ENCODE measurements at places on chromosomes 1 and 21.

DNA sequence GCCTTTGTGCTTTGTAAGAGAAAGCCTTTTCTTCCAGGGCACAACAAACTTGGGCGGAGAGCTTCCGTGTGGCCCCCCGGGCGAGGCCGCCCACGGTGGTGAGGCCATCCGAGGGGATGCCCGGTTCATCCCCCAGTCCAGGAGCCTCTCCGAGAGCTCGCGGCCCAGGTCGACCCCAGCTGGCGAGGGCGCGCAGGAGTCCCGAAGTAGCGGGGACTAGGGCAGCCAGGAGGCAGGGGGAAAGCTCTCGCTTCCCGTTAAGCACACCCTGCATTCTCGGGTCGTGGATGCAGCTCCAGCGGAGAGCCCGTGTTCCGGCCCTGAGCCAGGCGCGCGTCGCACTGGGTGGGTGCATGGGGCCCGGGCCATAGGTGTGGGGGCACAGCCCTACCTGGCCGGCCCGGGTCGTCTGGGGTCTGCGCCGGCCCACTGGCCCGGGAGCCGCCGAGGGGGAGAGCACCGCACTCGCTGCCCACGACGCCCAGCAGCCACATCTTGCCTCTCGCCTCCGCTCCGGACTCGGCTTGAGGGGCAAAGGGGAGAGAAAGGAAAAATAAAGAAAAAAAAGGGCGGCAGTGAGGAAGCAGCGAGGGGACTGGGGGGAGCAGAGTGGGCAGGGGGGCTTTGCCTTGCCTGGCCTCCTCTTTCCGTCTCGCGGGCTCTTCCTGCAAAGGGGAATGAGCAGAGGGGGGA lies 1.8 kb downstream of the RNF220 start:
- DNase-seq: no peak

- DNase-seq: no peak
Measured at GRCh38 chr1:119188926-119189325, 48.5 kb upstream of the WARS2 start.

DNA sequence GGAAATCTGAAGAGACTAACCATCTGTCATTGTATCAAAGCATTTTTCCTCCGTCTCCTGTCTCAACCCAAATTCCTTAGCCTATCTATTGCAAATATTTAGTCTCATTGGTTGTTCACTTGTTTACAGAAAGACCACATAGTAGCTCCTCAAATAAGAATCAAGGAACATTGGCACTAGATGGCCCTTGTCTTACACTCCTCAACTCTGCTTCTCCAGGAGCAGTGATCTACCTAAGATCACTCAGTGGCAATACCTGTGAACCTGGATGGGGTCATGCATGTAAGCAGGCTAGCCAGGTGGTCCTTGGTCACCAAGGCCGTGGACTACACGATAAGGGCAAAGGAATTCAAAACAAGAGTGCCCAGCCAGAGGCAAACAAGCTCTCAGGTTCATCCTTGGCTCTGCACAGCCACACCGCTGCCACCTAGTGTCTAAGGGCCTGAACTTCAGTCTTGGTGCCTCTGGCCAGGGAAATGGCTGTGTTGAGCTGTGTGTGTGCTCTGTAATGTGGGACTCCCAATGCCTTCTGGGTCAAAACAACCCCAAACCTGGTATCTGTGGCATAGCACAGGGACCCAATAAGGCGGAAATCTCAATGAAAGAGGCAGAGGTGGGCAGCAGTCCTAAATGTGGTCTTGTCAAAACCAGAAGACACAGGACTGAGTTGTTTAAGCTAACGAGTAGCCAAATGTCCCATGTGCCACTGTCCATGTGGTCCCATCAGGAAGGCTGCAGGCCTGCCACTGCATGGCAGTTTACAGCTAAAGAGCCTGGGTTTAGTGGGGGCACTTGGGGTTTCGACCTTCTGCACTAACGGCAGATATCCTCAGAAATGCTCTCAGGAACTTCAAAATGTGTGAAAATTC lies 54.5 kb downstream of the GPR161 start:
- peak; percentile 50 for DNase-seq

DNA sequence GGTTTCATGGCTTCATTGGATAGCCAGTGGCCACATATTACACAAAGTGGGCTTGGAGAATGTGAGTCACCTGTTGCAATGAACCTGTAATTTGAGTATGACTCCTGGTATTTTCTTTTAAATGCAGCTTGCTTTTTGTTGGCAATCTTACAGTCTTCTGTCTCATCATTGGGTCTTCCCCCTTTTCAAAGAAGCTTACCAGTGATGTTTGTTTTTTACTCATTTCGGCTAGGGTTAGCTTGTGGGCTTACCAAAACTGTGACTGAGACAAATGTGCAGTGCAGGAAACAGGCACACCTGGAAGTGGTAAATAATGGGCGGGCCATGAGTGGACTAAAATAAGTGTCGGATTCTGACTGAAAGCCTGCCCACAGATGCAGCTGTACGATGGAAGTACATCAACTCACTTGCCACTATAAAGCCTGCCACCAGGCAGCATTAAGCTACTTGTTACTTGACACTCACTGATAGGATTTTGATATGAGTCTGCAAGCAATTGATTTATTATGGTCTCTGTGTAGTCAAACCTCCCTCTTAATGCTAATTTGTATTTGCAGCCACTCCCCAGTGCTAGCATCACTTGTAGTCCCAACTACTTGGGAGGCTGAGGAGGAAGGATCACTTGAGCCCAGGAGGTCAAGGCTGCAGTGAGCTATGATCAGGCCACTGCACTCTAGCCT lies 4.2 kb downstream of the HHAT start:
- DNase-seq: no peak

- no peak for DNase-seq
Measured at GRCh38 chr1:22851517-22851916, 121.1 kb downstream of the LACTBL1 start.

DNA sequence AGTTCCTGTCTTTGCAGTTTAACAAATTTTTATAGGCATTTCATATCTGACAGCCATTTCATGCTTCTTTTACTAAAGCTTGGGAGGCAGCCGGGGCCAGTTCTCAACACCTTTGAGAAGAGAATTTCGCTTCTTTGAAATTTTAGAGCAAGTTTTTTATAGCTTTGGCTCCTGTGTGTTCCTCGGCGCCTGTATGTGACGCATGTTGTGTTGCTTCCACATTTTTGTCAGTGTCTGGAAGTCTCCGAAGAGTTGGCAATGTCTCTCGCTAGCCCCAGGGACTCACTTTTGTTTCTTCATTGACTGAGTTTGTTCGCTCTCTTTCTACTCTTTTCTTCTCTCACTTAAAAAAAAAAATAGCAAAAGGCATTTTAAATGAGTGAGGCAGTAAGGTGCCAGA lies 386.9 kb upstream of the PLXNA2 start:
- DNase-seq: no peak

DNA sequence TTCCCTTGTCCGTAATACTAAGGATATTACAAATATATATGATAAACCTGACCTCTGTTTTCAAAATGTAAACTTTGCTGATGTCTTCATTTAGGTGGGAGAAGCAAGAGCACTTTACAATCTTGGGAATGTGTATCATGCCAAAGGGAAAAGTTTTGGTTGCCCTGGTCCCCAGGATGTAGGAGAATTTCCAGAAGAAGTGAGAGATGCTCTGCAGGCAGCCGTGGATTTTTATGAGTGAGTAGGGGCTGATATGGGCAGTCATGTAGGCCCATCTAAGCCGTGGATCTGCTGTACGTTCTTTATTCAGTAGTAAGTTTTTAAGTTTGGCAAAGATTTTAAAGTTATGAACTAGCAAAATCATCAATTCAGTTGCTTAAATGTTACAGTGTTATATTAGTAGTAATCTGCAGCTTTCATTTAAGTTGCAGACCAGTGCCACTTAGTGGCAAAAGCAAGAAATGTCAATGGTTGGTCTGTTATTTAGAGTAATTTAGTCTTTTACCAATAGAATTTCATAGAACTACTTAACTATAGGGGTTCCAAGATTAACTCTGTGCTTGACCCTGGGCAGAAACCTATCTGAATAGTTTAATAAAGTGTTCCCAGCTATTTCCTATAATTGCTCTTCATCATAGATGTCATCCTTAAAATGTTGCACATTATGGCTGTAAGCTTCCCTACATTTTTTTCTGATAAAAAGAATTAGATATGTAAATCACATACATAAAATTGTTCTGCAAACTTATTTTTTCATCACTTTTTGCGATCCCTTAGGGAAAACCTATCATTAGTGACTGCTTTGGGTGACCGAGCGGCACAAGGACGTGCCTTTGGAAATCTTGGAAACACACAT lies 21.3 kb downstream of the GPSM2 start:
- DNase-seq: no peak

- DNase-seq: no peak
Measured at GRCh38 chr1:53486395-53487026, 27.3 kb downstream of the DMRTB1 start.

DNA sequence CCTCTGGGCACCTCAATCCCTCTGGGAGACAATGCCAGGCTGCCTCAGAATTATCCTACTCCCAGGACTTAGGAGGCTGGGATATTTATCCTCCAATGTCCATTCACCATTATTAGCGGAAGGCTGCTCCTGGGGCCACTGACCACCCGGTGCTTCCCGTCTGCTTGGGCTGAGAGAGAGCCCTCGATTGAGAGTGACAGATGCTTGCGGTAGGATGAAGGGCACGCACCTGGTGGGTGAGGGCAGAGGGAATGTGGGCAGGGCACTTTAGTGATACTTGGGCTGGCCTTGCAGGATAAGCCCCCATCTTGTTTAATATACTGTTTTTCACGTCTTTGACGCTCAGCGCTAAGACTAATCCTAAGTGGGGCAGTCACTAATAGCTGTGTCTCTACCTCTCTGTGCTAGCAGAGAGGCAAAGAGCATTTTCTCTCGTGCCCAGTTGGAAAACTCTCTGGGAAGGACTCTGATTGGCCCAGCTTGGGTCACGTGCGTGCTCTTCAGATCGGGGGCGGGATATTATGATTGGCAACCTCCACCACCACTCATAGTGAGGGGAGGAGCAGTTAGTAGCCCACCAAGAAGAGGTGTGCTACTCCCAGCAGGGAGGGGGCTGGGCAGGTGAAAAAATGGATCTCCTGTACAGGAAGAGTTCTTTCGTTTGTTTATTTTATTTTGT lies 10.6 kb upstream of the PARS2 start:
- no peak for DNase-seq

Measured in NCI-H1048 (cell line).